ENCODE measurements at places on chromosomes 6 and 20.

GRCh38 chr6:167442245-167442644, 117.4 kb downstream of the TTLL2 start:
- peak; percentile 95 for DNase-seq

DNA sequence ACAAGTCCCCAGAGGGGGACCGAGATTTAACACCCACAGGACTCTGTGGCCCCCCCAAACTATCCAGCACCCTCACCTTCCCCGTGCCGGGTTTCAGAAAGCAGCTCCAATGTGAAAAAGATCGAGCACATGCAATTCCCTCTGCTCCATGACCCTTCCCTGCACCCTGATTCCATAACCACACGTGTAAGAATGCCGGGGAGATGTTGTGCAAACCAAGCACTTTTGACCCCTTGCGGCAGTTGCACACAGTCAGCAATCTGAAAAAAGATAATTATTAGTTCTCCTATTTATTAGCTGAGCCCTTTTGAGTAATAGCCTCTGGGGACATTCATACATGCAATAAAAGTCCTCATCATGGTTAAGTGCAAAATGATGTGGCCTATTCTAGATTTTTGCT, 13.0 kb downstream of the FOXQ1 start:
- no peak for DNase-seq

- DNase-seq, result no peak
These were observed 339.1 kb downstream of the BTBD3 start for GRCh38 chr20:12256806-12257205.

DNA sequence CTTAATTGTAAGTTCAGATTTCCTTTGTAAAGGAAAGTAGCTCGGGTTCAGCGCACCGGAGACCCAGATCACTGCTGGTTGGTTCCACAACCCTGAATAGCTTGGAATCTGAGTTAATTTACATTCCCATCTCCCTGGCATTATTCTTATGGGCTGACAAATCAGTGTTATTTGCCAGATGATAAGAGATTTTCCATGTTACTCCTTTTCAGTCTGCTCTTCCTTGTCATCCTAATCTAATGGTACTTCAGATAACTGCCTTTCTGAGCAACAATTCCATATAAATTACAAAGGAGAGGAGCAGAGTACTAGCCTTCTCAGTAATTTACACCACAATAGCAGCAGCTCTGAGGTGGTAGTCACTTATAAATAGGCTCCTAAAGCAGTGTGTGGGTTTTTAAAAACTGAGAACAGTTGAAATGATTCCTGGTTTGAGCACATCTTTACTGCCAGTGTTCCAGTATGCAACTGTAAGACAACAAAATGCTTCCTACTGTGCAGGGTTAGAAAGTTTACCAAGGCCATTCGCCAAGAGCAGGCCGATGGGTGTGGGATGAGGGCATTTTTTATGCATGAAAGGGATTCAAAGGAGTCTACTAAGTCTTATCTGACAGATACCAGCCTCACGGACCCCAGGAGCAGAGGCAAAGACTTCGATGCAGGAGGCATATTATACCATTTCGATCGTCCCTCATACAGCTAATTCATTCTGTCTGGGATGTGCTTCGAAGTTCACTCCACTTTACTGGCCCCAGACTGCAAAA, 89.7 kb downstream of the NDUFAF5 start:
- peak; percentile 22 for DNase-seq

- peak; percentile 34 for DNase-seq
These were observed 113.1 kb downstream of the TIAM2 start for GRCh38 chr6:155108070-155108820.

GRCh38 chr6:112931832-112932231, 584.7 kb downstream of the RFPL4B start:
- no peak for DNase-seq

DNA sequence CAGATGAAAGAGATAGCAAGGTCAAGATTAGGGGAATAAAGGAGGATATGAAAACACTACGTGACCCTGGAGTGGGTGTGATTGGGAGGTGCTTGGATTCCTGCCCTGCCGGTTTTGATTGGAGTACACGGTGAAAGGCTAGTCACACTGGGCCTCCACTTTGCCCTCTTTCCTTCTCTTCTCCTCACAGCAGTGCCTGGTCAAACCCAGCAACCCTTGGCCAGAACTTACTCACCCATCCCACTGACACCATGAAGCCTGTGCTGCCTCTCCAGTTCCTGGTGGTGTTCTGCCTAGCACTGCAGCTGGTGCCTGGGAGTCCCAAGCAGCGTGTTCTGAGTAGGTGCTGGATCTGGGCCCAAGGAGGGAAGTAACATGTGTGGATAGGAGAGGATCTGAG, at the start of gene WFDC13:
Gene WFDC13 (plus strand): TSS at position 166 of the 400 bp plus-strand sequence. CDS start 86 bp downstream, at position 252.
- no peak for DNase-seq

- no peak for DNase-seq
These were observed 24.5 kb downstream of the HDGFL1 start for GRCh38 chr6:22593895-22594294.

DNA sequence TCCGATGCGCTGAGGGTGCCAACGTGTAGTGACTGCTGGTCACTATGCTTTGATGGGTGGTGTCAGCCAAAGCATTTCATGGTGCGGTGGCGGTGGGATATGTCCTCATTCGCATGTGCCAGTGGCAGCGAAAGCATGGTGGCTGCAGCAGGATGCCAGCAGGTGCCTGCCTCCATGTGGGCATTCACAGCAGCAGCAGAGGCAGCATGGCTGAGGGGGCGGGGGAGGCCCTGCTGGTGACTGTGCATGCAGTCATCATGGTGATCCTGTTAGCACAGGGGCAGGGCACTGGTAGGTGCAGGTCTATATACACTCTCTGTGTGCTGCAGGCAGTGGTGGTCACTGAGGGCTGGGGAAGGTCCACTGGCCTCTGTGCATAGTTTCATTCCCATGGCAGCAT, 22.0 kb downstream of the FIG4 start:
- DNase-seq, result no peak

GRCh38 chr20:4886771-4887527, 114.4 kb downstream of the SLC23A2 start:
- DNase-seq, result no peak
